ENCODE measurements at places on chromosomes 2 and 18. TPM values are rescaled to one million over a fixed set of nuclear protein-coding genes. Genes with fewer than 3 reads are reported as not detected.

DNA sequence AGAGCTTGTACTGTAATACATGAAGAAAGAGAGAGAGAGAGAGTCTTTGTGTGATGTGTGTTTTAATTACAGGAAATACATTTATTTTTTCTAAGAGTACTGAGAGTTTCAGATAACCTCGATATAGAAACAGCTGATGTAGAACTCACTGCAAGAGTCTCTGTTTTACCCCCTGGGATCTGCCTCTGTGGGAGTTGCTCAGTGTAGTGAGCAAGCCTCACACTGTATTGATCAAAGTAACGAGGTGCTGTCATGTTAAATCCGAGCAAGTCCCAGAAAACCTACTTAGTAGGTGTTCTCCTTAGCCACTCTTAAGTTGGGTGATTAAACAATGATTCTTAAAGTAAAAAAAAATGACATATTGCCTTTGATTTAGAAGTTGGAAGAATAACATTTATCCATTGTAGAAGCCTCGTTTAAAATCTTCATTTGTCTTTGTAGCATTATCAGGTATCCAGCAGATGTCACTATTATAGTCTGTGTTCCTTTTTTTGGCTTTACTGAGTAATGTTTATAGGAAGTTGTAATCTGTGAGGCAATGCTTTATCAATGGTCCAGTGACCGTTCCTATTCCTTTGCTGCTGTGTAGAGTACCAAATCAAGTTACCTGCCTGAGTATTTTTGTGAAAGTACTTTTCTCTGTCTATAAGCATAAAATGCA lies 219.0 kb downstream of the MYO3B start:
- no peak for DNase-seq

DNA sequence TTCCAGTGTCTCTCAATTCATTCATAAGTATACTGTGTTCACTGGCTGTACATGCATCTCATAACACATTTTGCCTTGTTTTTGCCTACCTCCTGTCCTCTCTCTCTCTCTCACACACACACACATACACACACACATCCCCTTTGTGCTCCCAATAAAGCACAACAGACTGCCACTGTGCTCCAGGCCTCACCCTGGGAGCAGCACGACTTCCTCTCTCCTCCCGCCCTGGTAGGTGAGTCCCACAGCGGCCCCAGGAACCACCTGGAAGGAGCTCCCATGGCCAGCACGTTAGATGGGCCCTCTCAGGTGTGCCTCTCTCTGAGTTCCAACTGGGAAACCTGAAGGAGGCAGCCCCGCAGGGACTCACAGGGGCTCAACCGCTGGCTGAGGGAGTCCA lies 65.4 kb downstream of the MARCHF4 start:
- DNase-seq: no peak

DNA sequence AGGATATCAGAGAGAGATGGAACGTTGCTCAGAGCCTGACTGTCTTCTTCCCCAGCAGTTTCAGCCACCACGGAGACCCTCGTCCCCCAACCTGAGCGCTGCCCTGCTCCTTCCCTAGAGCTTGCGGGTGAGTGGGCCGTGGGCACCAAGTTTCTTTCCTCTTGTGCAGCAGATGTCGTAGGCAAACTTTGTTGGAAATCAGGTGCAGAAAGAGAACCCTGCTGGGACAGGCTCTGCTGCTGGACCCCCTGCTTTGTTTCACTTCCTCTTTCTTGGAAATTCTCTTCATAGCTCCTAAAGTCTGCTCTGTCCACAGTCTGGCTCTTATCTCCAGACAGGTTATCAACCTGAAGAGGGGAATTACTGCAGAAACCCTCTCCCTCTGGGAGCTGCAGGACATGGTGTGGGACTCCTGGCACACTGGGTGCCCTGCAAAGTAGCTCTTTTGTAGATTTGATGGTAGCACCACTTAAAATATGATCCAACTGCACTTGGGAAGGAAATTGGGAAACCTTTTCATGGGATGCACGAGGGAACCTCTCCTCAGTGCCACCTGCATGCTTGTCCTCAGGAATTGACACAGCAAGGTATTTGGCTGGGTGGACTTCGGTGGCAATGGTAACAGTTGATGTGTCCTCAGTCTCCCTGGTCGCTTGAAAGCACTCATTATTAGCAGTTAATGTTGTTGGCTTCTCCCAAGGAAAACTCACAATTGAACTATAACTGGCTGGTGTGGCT lies 92.2 kb downstream of the ALPK2 start:
- no peak for DNase-seq

DNA sequence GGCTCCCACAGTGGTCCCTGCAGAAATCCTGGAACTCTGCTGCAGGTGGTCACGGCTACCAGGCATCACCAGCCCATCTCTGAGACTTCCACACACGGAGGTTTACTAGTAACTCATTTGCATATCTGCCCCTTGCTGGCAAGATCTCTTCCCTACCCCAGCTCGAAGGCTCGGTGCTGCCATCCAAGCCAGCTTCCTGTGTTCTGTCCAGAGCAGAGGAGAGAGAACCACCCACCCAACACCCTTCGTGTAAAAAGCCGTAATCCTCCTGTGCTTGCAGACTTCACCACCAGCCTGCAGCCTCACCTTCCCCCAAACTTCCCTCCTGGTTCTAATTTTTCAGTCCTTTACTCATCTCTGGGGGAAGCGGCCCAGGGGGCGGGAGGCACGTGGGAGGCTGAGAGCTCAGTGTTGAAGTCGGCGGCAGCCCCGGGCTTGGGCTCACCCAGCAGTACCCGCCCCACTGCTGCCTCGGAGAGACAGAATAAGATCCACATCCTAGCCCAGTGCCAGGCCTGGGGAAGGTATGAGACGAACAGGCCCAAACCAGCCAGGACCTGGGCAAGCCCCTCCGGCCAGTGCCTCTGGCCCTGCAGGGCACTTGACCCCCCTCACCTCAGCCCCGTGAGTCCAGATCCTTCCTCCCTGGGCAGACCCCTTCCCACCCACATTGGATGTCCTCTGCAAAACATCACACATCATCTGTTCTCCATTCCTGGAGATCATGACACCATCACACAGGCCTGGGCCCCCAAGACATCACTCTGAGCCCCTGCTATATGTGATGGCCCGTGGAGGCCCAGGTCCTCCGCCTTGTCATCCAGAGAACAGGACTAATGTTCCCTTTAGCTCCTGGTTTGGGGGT lies 145.8 kb upstream of the ID2 start:
- no peak for DNase-seq

GRCh38 chr2:148593421-148593820 lies 51.1 kb upstream of the EPC2 start:
- no peak for DNase-seq

- DNase-seq: peak; percentile 92
These were observed at the start of gene SEMA4F for GRCh38 chr2:74653985-74654882. SEMA4F (plus strand) TSS chr2:74654247; CDS start chr2:74654377, 130 bp downstream.

DNA sequence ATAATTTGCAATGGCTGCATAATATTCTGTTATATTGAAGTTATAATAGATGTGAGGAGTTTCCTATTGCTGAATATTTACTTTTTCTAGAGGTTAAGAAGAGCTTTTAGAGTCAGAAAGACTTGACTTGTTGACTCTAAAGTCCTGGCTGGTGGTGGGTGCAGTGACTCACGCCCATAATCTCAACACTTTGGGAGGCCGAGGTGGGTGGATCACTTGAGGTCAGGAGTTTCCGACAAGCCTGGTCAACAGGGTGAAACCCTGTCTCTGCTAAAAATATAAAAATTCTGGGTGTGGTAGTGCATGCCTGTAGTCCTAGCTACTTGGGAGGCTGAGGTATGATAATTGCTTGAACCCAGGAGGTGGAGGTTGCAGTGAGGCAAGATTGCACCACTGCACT lies 33.9 kb upstream of the ATIC start:
- no peak for DNase-seq

DNA sequence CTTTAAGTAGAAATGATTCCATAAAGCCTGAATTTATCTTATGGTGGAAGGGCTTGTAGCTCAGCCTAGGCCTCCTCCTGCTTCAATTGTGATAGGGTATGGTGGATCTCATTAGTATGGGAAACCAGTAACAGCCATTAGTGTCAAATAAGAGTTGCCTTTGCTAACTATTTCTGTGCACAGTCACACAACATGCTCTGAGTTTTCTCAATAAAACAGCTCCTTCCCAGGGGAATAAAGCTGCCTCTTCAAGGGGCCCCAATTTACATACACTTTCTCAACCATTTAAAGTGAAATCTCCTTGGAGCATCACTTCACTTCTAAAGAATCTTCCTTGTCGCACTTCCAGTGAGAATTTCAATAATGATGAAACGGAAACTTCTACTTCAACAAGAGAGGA lies 53.4 kb downstream of the KLF7 start:
- DNase-seq: no peak

GRCh38 chr2:102417946-102418345 lies 5.0 kb upstream of the IL18RAP start:
- no peak for DNase-seq

- DNase-seq: no peak
These were observed 464.0 kb downstream of the EIPR1 start for GRCh38 chr2:2913601-2914120.

GRCh38 chr2:149235816-149236375 lies 94.5 kb upstream of the LYPD6 start:
- no peak for DNase-seq

Gene EGR4
- not detected for polyA plus RNA-seq

Gene EFHD1
- 2.9 TPM for polyA plus RNA-seq

Gene GALNT14
- polyA plus RNA-seq: not detected

Gene ALPP
- polyA plus RNA-seq: not detected

Gene ELOA2
- polyA plus RNA-seq: not detected

Gene SLC23A3
- not detected for polyA plus RNA-seq

Gene GPR45
- polyA plus RNA-seq: 0.16 TPM

Gene PIEZO2
- polyA plus RNA-seq: not detected
